Head of caudate nucleus (tissue), 42 donors: ENCODE measurements at places on chromosomes 1 and 21.

GRCh38 chr21:31514598-31514997 is 144.9 kb upstream of the SOD1 start:
- DNase-seq: peak; percentile 88

DNA sequence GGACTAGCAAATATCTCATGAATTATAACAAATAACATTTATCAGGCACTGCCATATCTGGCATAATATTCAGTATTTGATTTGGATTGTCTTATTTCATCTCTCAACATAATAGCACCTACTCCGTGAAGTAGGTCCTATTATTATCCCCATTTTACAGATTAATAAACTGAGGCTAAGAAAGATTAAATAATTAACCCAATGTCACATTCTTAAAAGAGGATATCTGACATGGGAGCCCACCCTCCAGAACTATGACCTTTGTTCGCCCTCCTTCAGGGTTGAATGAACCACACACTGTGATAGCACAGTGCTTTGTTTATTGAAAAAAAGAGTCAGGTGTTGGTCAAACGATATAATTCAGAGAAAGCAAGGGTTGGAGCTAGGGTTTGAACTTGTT is 19.4 kb upstream of the MAGI3 start:
- no peak for DNase-seq

GRCh38 chr21:25961042-25961441 is 209.5 kb downstream of the APP start:
- no peak for DNase-seq

DNA sequence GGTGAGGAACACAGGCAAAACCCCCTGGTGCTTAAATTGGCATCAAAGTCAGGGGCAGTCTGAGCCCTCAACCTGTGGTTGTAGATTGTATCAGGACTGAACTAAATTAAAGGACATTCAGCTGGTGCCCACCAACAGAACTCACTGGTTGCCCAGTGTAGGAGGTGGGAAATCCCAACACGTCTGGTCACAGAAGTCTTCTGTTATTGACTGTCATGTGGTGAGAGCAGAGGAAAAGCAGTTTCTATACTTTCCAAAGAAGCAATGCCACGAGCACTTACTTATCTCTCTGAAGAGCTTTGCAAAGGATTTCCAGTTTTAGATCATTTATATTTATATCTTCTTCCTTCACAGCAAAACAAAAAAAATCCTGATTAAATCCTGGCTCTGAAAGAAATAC is 15.0 kb upstream of the ACTA1 start:
- DNase-seq: no peak

DNA sequence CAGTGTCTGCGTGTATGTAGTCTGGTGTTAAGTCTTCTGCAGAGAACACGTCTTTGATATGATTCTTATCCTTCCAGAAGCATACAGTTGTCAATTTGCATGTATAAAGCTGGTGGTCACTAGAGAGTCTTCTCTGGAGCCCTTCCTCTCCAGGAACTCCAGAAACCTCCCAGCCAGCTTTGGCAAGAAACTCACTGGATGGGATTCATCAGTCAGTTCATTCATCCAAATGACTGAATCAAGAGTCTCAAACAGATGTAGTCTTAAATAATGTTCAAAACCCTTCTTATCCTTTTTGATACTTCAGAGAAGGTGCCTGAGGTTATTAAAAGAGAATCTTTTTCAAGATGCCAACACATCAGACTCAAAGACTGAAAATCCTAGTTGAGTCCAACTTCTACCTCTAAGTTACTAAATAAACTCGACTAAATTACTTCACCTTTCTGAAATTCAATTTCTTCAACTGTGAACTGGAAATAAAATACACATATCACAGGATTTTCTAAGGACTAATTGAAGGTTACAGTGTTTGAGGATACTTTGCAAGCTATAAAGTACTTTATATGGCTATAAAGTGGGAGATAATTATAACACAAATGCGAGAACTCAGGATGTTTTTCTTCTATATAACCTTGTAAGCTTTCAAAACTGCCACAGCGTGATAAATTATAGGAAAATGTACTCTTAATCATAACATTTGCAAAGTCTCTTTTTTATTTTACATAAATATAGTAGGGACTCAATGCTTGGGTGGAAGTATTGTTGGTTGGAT is 252.4 kb downstream of the FGGY start:
- no peak for DNase-seq

- peak; percentile 75 for DNase-seq
Observed at GRCh38 chr1:27872059-27872801, at the start of gene THEMIS2. TSS of gene THEMIS2 (plus strand) at chr1:27872544. CDS start at chr1:27872572, 28 bp downstream.

DNA sequence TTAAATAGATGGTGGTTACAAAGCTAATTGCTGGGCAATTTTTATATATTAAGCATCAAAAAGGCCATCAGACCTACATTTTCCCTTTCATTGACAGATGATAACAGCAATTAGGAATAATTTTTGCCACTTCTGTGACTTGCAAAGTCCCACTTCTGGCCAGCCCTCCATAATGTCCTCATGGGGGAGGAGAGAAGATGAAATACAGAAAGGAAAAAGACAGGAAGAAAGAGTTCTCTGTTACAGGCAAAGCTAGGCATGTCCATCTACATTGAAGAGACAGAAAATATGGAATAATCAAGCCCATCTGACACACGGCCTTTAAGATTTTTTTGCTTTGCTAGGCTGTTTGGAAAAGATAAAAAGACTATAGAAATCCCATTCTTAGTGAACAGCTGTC is 108.0 kb downstream of the ENAH start:
- DNase-seq: no peak

DNA sequence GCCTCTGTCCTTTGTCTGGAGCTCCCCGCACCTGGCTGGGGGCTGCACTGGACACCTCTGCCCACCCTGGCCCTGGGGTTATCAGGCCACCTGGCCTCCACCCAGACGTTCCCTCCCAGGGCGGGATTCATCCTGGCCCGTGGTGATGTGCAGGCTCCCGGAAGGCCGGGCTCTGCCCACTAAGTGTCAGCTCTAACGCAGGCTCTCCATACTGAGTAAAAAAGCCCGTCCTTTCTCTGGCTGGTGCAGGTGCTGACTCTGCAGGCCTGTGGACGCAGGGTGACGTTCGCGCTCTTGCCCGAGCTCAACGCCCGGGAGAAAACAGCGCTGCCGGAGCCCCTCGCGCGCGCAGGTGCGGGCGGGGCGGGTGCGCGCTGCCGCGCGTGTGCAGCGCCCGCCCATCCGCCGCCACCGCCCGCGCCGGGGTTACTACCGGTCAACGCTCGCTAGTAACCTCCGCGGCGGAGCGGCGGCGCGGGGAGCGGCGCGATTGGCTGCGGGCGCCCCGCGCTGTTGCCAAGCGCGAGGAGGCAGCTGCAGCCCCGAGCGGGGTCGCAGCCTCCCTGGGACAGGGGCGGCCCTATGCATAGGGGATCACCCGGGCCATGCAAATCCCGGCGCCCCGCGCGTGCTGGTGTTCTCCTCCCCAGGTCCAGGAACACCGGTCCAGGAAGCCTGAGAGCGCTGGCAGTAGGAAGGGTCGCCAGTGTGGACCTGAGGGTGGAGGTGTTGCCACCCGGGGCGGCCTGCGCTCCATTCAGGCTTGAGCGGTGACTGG is 15.7 kb downstream of the ABCG1 start:
- DNase-seq: peak; percentile 75

DNA sequence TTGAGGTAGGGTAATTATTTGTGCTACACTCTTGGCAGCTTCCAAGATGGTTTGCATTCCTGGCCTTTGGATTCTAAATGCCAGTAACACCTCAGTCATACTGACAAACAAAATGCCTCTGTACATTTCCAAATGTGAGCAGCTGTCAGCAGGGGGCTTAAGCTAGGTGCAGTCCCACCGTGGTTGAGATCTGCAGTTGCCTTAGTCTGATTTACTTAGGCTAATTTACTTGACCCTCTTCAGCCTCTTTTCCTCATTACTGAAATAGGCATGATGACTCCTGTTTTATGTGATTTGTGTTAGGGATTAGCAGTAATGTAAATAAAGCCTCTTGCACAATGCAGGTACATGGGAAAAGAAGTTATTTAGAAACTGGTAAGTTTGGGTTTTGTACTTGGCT is 13.5 kb upstream of the SPATA1 start:
- no peak for DNase-seq

DNA sequence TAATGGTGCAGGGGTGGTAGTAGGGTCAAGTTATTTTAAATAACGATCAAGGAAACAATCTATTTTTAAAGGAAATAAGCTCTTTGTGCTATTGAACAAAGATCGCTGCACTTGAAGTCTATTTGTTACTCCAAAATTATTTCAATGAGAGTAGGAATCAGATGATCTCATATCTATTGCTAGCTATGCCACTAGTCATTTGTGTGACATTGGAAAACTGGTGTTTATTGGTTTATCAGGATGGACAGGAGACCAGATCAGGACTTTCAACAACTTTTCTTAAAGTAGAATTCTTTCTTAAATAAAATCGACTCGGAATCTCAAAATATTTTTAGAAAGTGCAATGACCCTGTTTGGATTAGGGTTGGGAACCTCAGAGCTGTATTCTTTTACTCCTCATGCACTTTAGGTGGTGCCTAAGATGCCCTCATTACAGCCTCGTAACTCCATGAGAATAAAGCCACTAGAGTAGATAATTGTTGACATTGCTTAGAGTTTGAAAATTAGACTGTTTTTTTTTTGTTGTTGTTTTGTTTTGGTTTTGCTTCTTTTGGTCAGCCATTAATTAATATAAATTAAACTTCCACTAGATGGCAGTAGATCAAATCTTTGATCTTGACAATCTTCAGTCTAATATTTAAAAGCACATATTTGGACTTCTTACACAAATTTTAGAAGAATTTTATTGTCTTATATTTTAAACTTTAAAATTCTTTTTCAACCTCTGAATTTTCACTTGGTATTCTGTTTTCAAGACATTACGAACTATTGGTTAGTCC is 352.4 kb downstream of the USP25 start:
- DNase-seq: no peak

GRCh38 chr1:167430134-167430848 is 88.0 kb downstream of the CD247 start:
- no peak for DNase-seq

- no peak for DNase-seq
Observed at GRCh38 chr21:24188506-24188905, 1418.8 kb downstream of the MRPL39 start.

GRCh38 chr1:200034761-200035396 is 7.4 kb downstream of the NR5A2 start:
- no peak for DNase-seq

DNA sequence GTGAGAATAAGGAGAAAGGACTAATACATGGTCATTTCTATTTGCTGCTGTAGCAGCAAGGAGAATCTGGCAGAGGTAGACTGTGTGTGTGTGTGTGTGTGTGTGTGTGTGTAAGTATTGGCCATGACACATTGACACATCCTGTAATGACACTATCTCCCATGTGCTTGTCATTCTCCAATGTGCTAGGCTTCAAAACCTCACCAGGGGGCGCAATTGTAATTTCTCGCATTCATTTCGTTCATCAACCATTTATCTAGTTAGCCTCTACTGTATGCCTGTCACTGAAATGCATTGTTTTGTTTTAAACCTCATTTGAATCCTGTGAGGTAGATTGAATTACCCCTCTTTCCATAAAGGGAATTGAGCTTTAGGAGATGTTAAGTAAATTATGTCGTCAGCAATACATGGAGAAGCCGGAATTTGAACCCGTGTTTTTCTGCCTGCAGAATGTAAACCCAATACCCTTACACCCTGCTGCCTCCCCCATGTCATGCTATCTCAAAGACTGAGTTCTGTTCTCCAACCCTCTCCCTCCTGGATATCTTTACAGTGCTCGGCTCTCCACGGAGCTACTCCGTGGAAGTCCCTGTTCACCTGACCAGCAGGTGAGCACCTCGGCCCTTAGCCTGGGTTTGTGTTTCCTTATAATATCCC is 100.8 kb downstream of the UCK2 start:
- DNase-seq: no peak

DNA sequence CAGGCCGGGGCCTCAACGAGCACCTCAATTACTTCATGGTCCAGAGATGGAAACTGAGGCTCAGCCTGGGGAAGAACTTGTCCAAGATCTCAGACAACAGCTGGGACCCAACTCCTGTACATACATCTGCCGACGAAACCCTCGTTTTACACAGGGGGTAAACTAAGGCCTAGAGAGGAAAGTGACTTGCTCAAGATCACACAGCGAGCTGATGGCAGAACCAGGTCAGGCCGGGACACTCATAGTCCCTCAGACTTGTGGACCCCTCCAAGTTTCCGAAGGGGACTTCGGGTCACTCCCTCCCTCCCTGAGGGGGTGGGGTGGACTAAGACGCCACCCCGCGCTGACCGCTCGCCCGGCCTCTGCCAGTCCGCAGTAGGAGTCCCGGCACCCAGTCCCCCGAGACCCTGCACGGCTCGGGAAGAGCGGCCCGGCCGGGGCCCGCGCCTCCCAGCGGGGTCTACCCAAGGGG is 430 bp downstream of the WASF2 start:
- no peak for DNase-seq

- no peak for DNase-seq
Observed at GRCh38 chr1:41773144-41773591, 145.6 kb downstream of the HIVEP3 start.

DNA sequence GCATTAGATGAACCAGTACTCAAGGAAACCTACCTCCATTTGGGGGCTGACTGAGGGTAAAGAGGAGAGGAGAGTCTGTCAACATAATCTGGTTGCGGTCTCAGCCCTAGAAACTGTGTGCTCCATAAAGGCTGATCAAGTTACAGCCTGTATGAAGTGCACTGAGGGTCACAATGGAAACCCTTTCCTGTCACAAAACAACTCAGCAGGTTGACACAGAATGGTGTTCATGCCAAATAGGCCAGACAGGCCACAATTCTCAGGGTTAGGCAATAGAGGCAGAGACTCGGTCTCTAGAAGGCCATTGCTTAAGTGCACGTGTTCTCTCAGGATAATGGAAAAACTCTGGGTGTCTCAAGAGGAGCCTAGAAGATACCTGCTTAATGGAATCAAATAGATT is 4.1 kb upstream of the ANKRD35 start:
- DNase-seq: no peak

- no peak for DNase-seq
Observed at GRCh38 chr1:210669951-210670350, 341.2 kb downstream of the HHAT start.

DNA sequence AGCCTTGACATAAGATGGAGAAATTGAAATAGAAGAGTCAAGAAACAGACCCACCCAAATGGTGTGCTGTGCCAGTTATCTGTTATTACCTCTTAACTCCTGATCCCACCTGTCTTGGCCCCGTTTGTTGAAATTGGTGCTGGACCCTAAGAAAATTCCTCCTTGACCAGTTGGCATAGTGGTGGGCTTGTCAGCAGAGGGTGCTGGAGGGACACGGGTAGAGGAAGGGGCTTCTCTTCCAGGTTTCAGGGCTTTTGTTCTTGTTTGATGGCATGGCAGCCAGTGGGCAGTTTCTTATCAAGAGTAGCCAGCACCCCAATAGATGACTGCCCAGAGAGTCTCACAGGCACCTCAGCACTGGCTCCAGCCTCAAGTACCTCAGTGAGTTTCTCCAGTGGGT is 51.6 kb downstream of the PCBP3 start:
- DNase-seq: no peak

GRCh38 chr21:44569861-44570517 is 3.5 kb upstream of the KRTAP10-4 start:
- DNase-seq: no peak

GRCh38 chr1:224358237-224358636 is 1.6 kb downstream of the CNIH4 start:
- no peak for DNase-seq
